ENCODE measurements at places on chromosomes 6 and 20.

DNA sequence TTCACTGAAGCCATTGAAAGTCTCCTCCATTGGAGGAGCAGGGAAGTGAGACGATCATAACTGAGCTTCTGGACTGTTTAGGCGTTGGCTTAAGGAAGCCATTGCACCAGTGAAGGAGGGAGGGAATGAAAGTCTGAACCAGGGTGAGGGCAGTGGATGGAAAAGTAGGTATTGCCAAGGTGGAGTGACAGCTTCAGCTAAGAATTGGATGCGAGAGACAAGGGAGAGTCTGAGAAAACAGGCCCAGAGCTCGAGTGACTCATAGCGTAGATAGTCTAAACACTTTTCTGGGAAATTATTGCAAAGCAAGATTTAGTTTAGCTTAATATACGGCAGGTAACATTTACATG lies 4.5 kb downstream of the DSP start:
- DNase-seq = no peak

- peak; percentile 55 for DNase-seq
These were observed 1.2 kb upstream of the ACAT2 start for GRCh38 chr6:159760602-159761057.

- DNase-seq = no peak
These were observed 209.4 kb downstream of the CDH4 start for GRCh38 chr20:61461461-61461860.

- DNase-seq = no peak
These were observed 142.0 kb upstream of the PMEPA1 start for GRCh38 chr20:57851796-57852195.

GRCh38 chr6:16409531-16410441 lies 171.4 kb downstream of the GMPR start:
- DNase-seq = peak; percentile 29

GRCh38 chr20:36096435-36096834 lies 58.1 kb upstream of the EPB41L1 start:
- DNase-seq = no peak
